ENCODE measurements at places on chromosomes 11 and 22. TPM values are rescaled to one million over a fixed set of nuclear protein-coding genes. Genes with fewer than 3 reads are reported as not detected.
A peak's percentile ranks its signal among the peaks of the same experiment; 100 is the strongest.

DNA sequence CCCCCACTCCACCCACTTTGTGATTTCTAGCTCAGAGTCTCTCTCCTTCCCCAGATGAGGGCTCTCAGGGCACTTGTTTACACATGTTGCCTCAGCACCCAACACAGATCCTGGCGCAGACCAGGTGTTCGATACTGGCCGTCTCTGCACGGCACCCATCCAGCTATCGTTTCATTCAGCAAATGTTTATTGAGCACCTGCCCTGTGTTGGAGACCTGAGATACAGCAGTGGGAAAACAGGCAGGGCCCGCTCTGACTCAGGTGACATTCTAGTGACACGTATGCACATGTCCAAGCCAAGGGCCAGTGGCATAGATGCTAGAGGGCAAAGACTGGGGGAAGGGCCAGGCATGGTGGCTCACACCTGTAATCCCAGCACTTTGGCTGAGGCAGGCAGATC, 71.9 kb downstream of the NFAM1 start:
- H3K27ac ChIP-seq, result no peak overlapping the region
- no peak overlapping the region for H3K4me3 ChIP-seq

PRDX5 gene
- total RNA-seq, result 116 TPM

GRCh38 chr11:117238221-117238620, 5.8 kb downstream of the RNF214 start:
- peaks cover 10% of the 10 kb centered on the region for H3K36me3 ChIP-seq
- peaks cover 12% of the 10 kb centered on the region for H3K4me1 ChIP-seq
- H3K4me3 ChIP-seq, result no peak overlapping the region
- H3K27ac ChIP-seq, result no peak overlapping the region

PLA2G3 gene
- not detected for total RNA-seq

- H3K27me3 ChIP-seq, result no peaks in the 10 kb centered on the region
- DNase-seq, result peak; percentile 92
- H3K36me3 ChIP-seq, result peaks cover 2% of the 10 kb centered on the region
These were observed at the start of gene DYNC2H1 for GRCh38 chr11:103108933-103109817. Gene DYNC2H1 (plus strand): TSS chr11:103109426. CDS start chr11:103109575, 149 bp downstream.
